ENCODE measurements at places on chromosomes 4 and X.
A peak's percentile ranks its signal among the peaks of the same experiment; 100 is the strongest.

- no peak for DNase-seq
Measured at GRCh38 chrX:113956936-113957335, 627.0 kb upstream of the HTR2C start.

DNA sequence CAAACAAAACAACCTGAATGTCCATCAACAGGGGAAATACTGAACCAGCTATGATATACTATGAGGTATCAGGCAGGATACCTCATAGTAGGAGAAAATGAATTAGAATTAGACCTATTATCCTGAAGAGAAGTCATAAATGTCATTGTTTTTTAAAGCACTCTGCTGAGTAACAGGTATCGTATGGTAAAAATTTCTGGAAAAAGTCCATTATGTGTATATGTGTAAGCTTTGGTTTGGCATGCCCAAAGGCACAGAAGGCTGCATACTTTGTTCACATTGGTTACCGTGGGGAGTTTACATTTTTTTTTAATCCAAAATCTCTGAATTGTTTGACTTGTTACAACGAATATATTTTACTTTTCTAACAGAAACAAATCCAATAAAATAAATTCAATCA lies 70.5 kb downstream of the RPS3A start:
- DNase-seq: no peak

- DNase-seq: no peak
Measured at GRCh38 chrX:14505648-14506047, 23.7 kb upstream of the GLRA2 start.

- peak; percentile 32 for DNase-seq
Measured at GRCh38 chr4:107037199-107037584, 1.1 kb upstream of the DKK2 start.

GRCh38 chr4:73945674-73946449 lies 36.0 kb downstream of the PF4 start:
- DNase-seq: no peak

GRCh38 chr4:168587411-168588125 lies 90.7 kb downstream of the PALLD start:
- no peak for DNase-seq

- DNase-seq: no peak
Measured at GRCh38 chrX:39633293-39633692, 464.5 kb downstream of the BCOR start.
